ENCODE measurements at places on chromosomes 13 and 19.

GRCh38 chr13:29855009-29855408 lies 4.6 kb upstream of the UBL3 start:
- DNase-seq = no peak

GRCh38 chr19:4633140-4633967 lies 6.0 kb upstream of the TNFAIP8L1 start:
- peak; percentile 20 for DNase-seq

DNA sequence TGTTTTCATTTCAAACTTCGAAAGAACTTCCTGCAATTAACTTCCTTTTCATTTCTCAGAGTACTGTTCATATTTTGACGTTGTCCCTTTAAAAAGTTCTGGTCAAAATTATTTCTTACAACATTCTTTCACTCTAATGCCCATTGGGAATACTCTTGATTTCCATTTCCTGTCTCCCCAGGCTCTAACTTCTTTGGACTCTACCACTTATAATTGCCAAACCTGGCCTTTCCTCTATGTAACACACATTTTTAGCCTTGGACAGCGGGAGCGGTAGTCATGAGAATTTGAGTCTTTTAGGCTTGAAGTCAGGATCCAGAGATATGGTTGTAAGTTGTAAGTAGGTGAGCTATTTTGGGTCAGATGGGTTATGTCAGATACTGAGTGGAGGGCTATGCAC lies 163.5 kb upstream of the SPRY2 start:
- DNase-seq = no peak

DNA sequence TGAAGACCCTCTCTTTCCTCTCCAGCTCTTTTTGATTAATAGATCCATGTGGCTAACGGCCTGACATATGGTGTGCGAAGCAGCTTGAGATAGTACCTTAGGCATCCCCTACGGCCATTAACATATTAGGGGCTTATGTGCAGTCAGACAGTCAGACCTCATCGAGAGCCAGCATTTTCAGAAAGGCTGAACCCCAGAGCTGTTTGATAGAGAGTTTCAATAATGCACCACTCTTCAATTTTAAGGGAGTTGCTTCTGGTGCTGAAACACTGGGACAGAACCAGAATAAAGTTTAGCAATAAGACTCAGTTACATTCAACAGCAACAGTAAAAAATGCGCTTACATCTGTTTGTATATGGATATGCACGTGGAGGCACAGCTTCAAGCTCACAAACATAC lies 10.8 kb downstream of the POU4F1 start:
- no peak for DNase-seq

DNA sequence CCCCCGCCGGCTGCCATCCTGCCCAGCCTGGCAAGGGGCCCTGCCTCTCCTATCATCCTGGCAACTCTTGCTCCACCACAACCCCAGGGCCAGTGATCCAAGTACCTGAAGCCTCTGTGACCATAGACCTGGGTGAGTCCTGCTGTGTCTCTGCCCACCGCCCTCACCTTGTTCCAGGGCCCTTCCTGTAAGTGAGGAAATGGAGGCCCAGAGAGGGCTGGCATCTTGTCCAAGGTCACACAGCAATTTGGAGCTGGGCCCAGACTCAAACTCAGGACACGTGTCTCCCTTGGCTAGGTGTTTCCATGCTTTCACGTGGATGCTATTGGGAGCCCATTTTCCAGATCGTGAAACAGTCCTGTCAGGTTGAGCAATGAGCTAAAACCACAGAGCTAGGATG lies 3.7 kb downstream of the CREB3L3 start:
- DNase-seq = no peak

GRCh38 chr19:16627193-16627927 lies 644 bp downstream of the MED26 start:
- DNase-seq = no peak

- DNase-seq = no peak
Measured at GRCh38 chr13:95956589-95957148, 96.5 kb downstream of the UGGT2 start.

GRCh38 chr13:36841391-36841790 lies 22.4 kb downstream of the RFXAP start:
- no peak for DNase-seq

DNA sequence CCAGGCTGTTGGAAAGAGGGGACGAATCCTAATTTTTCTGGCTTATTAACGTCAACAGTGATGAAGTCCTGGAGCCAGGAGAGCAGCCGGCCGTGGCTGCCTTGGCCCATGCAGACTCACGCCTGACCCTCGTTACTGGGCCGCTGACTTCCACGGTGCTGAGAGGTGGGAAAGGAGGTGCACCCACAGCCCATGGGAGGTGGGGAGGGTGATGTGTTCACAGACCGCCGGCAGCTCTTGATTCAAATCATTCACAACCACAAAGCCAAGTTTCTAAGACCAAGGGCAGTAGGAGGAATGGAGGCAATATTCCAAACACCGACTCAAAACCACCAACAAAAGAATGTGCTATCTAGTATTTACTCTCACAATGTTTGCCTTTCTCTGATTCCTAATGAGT lies 24.3 kb downstream of the COL4A2 start:
- DNase-seq = no peak

DNA sequence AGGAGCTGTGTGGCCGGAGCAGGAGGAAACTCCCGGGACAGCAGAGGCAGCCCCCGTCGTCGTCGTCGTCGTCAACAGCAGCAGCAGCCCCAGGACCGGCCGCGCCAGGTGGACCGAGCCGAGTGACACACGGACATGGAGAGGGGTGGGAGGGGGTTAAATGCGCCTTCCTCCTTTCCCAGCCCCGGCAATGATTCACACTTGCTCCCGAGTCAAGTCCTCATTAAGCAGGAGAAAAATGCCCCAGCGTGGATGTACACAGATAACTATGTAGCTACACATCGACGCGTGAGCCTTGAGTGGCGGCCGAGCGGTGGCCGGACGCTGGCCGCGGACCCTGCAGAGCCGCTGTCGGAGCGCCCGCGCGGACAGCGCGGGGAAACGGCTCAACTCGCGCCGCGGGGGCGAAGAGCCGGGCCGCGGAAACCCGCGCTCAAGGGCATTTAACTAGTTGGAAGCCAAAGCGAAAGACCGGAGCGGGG lies 645 bp downstream of the UBL3 start:
- DNase-seq = peak; percentile 46

DNA sequence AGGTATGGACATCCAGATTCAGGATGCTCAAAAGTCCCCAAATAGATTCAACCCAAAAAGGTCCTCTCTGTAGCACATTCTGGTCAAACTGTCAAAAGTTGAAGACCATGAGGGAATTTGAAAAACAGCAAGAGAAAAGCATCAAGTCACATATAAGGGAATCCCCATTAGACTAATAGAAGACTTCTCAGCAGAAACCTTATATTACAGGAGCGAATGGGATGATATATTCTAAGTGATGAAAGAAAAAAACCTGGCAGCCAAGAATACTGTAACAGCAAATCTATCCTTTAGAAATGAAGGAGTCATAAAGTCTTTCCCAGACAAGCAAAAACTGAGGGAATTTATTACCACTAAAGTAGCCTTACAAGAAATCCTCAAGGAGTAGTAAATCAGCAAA lies 29.7 kb downstream of the FXYD5 start:
- DNase-seq = no peak

- DNase-seq = no peak
Measured at GRCh38 chr13:35850569-35850968, 280.6 kb downstream of the DCLK1 start.

DNA sequence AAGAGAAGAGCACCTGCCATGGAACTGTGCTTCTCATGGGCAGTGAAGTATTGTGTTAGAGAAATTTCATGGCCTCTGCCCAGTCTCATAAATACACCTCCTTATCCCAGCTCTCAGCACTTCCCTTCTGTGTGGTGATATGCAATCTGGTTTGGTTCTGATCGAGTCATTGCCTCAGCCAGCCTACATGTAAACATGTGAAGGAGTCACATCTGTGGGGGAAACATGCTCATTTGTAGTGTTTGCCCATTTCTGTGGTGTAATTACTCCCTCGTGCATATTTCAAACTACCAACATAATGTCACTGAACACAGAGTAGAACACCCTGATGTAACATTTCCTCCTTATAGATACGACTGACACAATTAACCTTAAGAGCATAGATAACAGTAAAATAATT lies 183.0 kb downstream of the DCT start:
- no peak for DNase-seq

- no peak for DNase-seq
Measured at GRCh38 chr13:73335944-73336343, 277.1 kb downstream of the KLF5 start.

- DNase-seq = no peak
Measured at GRCh38 chr19:33520048-33520643, 1.4 kb downstream of the PEPD start.

DNA sequence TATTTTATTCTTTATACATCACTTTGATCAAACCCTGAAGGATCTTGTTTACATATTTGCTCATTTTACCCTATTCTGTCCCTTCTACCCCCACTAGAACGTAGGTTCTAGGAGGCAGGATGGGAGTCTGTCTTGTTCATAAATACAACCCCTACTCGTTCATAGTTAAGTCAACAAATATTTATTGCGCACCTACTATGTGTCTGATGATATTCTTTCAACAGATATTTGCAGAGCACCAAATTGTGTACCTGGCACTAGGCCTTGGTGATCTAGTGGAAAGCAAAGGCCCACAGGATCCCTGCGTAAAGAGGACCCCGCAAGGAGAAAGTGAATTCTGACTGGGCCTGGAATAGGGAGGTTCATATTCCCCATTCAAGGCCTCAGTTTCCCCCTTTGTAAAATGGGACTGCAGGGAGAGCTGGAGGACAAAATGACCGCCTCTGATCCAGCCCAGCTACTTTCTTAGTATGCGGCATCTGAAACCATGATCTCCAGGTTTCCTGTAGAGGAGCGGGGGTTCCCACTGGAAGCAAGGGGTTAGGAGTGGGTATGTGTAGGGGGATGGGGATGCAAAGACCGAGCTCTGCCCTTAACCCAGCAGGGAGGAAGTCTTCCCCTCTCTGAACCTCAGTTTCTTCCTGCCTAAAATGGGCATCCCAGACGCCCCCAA lies 534 bp upstream of the GEMIN7 start:
- DNase-seq = no peak

- no peak for DNase-seq
Measured at GRCh38 chr19:53389978-53390377, 5.0 kb upstream of the ZNF765 start.
